ENCODE measurements at places on chromosomes 4 and X. TPM values are rescaled to one million over a fixed set of nuclear protein-coding genes. Genes with fewer than 3 reads are reported as not detected.
A peak's percentile ranks its signal among the peaks of the same experiment; 100 is the strongest.

DNA sequence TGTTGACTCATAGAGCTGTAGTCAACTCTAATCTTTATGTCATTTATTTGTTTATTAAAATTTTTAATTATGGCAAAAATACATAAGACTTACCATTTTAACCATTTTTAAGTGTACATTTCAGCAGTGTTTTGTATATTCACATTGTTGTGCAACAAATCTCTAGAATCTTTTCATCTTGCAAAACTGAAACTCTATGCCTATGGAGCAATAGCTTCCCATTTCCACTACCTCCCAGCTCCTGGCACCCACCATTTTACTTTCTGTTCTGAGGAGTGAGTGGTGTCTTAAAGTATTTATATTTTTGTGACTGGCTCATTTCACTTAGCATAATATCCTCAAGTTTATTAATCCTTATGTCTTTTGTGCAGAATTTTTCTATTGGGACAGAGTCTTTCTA is 181.0 kb downstream of the GPAT3 start:
- no peak for DNase-seq

DNA sequence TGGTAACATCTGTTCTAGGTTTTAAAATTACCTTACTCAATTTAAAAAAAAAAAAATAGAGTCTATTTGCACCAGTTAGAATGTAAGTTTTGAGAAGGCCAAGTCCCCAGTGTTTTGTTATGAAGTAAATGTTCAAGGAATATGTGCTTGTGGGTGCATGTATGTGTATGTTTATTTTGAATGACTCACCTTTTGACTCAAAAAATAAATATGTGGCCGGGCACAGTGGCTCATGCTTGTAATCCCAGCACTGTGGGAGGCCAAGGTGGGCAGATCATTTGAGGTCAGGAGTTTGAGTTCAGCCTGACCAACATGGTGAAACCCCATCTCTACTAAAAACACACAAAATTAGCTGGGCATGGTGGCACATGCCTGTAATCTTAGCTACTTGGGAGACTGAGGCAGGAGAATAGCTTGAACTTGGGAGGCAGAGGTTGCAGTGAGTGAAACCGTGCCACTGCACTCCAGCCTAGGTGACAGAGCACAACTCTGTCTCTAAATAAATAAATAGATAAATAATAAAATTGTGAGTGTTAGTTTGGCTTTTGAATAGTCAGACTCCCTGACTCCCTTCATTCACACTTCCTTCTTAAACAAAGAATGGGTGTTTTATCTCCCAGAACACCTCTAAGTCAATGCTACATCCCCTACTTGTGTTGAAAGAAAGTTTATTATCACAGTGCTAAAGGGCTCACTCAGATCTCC is 511.3 kb upstream of the PCDH7 start:
- no peak for DNase-seq

GRCh38 chr4:177632481-177632880 is 190.2 kb upstream of the AGA start:
- peak; percentile 0 for DNase-seq

Gene DCAF12L1
- total RNA-seq = not detected

Gene IL3RA
- 0.09 TPM for total RNA-seq

GRCh38 chr4:8404791-8405515 is 35.6 kb downstream of the ACOX3 start:
- no peak for DNase-seq

DNA sequence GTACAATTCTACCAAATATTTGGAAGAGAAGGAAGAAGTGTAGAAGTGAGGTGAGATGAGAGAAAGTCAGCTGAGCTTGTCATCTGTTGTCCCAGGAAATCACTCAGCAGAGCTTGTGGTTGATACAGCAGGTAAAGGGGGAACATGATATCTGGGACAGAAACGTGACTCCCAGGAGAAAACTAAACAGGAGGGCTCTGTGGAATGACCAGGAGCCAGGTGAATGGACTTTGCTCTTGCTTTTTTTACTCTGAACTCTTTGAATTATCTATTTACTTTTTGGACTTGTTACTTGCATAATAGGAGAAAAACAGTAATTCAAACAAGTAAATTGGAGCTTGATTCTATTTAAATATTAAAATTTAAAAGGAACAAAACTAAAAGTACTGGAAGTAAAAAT is 555.6 kb upstream of the FRG1 start:
- DNase-seq = no peak

- DNase-seq = no peak
Measured at GRCh38 chr4:106160560-106160959, 155.4 kb downstream of the TBCK start.

Gene LONRF3
- total RNA-seq = not detected

Gene OTUD6A
- not detected for total RNA-seq

Gene SHISA3
- 6.0 TPM for total RNA-seq

DNA sequence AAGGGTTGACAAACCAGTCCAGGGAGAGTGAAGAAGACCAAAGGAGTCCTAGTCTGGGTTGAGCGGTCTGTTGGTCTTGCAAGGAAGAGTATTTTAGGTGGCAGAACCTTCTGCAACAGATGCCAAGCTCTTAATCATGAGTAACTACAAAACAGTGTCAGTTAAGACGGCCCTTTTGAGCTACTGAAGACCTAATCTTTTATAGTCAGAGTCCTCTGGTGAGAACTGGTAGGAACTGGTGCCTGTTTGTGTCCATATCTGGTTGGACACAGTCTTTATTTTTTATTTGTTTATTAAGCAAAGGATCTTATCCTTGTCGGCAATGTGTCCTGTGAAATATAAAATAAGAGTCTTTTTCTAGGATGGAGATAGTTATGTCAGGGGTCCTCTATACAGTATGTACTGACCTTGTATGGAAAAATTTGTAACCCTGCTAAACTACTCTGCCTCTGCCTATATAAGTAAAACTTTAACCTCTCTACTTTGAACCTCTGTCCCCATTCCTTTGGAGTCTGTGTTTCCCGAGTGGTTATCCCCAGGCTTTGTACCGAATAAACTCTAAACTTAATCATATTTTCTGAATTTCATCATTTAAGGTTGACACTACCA is 47.1 kb downstream of the FAM13A start:
- no peak for DNase-seq

Data from fibroblast of the aortic adventitia (primary cell).